Esophagus muscularis mucosa (tissue), 4 donors: ENCODE measurements at places on chromosomes 5 and 9. TPM values are rescaled to one million over a fixed set of nuclear protein-coding genes. Genes with fewer than 3 reads are reported as not detected.

NPR3 gene
- total RNA-seq: 2.1 TPM

NUTM2G gene
- total RNA-seq: not detected

C9orf85 gene
- 5.8 TPM for total RNA-seq

IL5 gene
- not detected for total RNA-seq

EGR1 gene
- total RNA-seq: 138 TPM

QRFP gene
- not detected for total RNA-seq

PRSS3 gene
- total RNA-seq: not detected

CCDC171 gene
- total RNA-seq: 1.7 TPM

TLX3 gene
- not detected for total RNA-seq

PCDHGA6 gene
- total RNA-seq: 7.1 TPM

SAXO1 gene
- not detected for total RNA-seq

SPATA31A3 gene
- total RNA-seq: not detected

GABRP gene
- total RNA-seq: not detected

SLC27A6 gene
- total RNA-seq: 41.3 TPM

TNFSF15 gene
- 0.83 TPM for total RNA-seq

SYNPO gene
- total RNA-seq: 36.5 TPM

GCNT4 gene
- 7.8 TPM for total RNA-seq

ADAMTSL2 gene
- total RNA-seq: 3.5 TPM

FCN2 gene
- not detected for total RNA-seq

SLU7 gene
- 75.6 TPM for total RNA-seq
